ENCODE measurements at places on chromosomes 1 and 21.

DNA sequence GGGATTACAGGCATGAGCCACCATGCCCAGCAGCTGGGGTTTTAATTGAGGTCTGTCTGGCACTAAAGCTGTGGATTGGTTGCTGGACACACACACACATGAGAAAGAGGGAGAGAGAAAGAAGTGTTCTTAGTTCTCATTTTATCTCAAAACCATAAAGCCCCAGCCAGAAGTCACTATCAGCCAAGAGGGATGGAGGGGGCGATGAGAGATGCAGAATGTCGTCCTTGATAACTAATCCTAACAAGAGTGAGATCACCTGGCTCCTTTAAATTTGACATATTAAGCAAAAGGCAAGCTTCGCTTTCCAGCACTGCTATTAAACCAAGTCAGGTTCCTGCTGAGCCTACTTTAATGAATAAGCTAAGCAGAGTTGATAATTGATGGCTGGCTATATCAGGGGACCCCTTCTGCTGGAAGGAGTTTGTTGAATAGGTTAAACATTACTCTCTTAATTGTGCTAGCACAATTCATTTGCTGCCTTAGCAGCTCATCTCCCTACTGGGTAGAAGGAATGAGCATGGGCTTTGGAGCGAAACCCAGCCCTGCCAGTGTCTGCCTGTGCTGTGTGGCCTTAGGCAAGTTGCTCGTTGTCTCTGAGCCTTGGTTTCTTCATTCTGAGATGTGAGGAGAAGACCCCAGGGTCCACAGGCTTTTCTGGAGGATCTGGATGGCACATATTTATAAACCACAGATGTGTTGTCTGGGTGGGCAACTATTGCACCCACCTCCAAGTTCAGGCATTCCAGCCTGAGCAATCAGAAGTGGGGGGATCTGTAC lies 50.8 kb downstream of the ALPL start:
- DNase-seq = no peak

GRCh38 chr1:80441664-80442063 lies 1359.1 kb upstream of the ADGRL2 start:
- no peak for DNase-seq

GRCh38 chr1:66490816-66491215 lies 43.1 kb upstream of the SGIP1 start:
- DNase-seq = no peak

DNA sequence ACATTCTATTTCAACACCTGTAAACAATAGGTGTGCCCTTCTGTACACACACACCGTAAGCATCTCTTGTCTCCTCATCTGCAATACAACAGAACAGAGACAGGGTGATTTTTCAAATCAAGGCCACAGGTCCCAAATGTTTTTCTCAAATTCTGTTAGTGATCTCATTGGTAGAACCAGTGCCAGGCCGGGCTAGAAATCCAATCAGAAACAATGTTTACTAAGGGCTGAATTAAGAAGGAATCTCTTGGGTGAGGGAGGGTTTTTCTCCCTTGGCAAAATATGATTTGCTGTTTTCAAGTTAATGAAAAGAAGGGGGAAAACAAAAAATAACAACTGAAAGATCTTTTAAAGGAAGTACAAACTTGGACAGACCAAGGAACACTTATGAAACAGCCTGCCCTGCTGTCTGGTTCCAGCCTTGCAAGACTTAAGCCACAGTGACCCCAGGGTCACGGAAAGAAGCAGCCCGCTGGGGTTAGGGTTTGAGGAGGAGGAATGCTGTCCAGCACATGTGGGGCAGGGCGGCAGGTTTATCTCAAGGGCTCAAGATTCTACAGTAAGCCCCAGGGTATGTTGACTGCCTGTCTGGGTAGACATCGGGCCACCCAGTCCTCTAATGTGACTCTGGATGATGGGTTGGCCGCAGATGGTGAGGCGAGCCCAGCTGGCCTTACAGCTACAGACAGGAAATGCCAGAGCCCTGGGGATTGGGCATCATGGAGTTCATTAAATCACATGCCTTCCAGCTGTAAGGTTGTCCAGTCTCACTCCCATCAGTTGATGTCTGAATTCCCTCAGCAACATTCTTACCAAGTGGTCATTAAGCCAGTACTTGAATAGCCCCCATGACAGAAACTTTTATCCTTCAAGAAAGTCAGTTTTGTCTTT lies 73.3 kb upstream of the SLC44A3 start:
- no peak for DNase-seq

DNA sequence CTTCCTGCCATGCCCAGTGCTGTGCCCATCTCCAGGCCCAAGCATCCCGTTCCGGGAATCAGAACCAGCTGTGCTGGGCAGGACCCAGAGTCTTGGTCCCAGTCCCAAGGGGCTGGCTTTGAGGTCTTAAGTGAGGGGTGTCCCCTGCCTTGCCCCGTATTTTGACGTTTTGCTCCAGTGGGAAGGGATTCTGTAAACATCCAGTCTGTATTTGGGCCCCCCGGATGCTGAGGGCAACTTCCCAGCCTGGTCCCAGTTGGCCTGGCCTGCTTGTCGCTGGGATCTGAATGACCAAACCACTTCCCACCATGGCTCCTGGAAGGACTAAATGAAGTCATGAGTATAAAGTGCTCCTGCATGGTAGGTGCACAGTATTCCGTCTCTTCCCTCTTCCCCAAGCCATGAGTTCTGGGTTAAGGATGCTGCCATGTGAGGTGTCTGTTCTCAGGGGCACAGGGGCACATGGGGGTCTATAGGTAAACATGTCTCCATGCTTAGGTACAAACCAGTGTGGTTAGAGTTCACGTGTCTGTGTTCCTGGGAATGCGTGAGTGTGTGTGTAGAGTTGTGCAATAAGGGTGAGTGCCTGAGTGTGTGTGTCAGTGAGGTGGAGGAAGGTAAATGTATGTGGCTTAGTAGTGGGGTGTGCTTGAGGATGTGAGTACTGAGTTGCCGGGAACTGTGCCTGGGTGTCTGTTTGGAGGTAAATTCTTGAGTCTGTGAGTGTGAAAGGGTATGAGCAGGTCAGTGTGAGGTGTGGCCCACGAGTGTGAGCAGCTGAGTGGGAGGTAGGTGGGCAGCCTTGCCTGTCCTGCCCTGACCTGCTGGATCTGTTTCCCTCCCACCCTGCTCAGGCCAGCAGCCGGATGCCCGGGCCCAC lies 1.5 kb downstream of the B4GALT2 start:
- no peak for DNase-seq

- DNase-seq = no peak
These were observed 15.1 kb downstream of the KHDRBS1 start for GRCh38 chr1:32028746-32029145.

DNA sequence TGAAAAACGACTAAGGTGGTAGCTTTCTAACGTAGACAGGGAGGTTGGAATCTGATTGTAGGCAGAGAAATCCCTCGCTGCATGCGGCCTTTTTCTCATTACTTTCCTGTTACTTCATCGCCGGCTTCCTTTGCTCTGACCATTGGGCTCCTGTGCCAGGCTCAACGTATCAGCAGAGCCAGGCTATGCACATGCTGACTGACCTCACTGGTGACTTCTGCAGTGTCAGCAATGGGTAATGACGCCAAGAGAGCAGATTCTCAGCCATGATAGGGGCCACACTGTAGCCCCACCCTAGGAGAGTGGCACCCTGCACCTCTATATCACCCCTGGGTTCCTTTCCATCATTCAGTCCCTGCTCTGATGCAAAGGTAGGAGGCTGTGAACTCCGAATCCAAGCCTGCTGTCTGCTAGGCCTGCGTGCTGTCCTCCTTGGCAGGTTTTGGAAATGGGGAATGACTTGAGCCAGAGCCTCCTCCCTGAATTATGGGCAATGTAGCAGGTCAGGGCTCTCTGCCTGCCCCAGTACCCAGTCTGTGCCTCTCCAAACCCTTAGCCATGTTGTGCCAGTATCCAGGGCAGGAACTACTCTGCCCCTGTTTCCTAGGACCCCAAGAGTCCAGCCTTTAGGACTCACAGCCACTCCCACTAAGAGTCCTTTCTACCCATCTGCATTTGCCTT lies 11.4 kb downstream of the PPFIA4 start:
- DNase-seq = no peak

GRCh38 chr21:30233228-30234020 lies 17.5 kb upstream of the CLDN8 start:
- no peak for DNase-seq

DNA sequence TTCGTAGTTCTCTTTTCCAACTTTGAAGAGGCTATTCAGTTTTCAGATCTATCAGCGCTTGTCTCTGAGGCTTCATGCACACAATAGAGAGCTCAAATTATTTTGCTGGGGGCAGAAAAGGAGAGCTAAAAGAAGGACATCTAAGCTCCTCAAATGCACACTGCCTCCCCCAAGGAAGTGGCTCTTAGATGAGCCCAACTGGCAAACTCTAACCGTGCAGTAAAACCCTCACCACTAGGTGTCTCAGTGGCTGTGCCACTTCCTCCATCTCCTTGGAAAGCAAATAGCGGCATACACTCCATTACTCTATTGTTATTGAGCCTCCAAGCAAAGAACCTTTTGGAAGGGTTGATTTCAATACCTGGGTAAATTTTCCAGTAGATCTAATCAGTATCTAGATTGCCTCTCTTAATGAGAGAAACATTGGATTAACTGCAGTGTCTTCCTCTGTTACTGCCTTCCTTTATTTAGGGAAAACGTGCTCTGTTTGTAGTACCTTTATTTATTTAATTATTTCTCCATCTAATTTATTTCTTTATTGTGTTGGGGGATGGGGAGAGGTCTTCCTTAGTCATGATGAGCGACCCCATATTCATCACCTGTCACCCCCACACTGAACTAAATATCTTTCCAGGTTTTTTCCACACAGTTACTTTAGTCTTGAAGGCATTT lies 9.2 kb upstream of the SFPQ start:
- DNase-seq = peak; percentile 84

DNA sequence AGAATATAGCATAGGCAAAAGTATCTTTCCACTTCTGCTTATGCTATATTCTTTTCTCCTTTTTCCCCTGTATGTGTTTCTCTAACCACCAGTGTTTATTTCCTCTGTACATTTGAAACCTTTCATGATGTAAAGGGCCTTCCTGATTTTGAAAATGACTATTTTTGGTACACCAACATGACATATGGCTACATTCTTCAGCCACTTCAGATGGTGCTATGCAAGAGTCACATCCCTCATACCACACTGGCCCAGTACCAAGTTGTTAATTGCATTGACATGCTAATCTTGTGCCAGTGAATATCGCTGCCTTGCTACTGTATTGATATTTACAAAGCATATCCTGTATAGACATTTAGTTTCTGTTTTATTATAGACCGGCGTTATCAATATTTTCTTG lies 408.7 kb downstream of the NCAM2 start:
- DNase-seq = no peak

DNA sequence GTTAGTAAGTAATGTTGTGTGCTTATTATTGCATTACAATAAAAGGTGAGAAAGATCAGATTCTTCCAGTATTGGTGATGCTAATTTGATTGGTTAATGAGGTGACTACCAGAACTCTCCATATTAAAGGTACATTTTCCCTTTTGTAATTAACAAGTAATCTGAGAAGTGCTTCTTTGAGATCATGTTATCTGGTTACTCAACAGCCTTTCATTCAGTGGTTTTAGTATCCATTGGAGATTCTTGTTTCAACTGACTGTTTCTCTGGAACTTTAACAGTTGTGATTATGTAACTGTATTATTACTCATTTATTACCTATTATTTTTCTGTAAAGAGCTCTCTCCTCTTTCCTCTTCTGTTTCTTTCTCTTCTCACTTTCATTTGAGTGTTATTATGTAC lies 86.7 kb downstream of the PEX14 start:
- no peak for DNase-seq

- DNase-seq = no peak
These were observed 29.9 kb upstream of the DISP3 start for GRCh38 chr1:11449100-11449403.

DNA sequence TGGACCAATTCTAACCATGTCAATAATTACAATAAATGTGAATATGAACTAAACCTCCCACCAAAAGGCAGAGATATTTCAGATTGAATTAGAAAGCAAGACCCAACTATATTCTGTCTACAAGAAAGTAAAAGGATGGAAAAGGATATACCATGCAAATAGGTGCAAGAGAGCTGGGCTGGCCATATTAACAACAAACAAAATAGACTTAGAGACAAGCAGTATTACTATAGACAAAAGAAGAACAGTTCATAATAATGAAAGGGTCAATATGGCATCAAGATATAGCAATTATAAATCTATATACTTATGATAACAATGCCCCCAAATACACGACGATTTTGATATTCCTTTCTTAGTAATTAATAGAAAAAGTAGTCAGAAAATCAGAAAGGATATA lies 67.3 kb upstream of the IFFO2 start:
- no peak for DNase-seq

DNA sequence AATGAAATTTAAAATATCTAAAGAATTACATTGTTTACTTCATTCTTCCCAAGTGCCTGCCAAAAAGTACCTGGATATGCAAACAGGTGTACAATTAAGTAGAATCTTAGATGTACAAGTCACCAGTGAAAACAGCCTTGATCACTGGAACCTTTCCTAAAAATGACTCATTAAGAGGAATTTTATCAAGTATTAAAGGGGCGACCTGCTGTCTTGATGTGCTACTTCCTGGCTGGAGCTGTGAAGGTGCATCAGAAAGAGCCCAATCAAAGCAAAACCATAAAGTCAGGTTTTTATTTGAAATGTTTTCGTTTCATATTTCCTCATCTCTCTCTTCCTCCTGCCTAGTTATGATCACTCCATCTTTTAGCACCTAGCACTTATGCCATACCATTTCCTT lies 33.4 kb downstream of the IFI44 start:
- DNase-seq = no peak

DNA sequence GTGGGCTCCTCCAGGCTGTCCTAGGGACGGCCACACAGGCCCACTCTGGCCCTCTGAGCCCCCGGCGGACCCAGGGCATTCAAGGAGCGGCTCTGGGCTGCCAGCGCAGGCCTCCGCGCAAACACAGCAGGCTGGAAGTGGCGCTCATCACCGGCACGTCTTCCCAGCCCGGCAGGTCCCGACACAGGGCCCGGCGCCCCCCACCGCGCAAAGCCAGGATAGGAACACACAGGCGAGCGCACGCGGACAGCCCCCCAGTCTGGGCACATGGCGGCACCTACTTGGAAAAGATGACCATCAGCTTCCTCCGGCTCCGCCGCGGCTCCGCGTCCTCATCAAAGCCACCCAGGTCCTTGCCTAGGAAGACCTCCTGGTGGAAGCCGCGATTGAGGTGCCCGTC lies 3.6 kb downstream of the SDF4 start:
- no peak for DNase-seq

- DNase-seq = peak; percentile 41
These were observed 8.7 kb upstream of the TTF2 start for GRCh38 chr1:117051224-117052064.

GRCh38 chr1:177753655-177754054 lies 216.2 kb downstream of the SEC16B start:
- no peak for DNase-seq

DNA sequence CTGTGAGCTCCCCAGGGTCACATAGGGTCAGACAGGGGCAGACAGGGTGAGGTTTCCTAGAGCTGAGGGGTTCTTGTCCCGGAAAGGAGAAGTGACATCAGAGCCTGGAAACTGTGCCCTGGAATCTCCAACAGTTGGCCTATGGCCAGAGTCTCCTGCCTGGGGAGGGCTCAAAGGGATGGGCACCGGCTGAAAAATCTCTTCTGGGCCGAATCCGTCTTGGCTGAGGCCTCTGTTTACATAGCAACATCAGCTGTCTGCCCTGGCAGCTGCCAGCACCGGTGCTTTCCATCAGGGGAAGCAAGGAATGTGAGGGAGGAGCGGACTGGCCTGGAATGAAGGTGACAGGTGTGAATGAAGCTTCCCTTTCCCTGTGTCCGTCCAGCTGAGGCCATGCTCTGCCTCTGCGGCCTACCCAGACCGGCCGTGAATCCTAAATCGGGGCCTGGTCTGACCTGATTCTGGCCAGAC lies 30.7 kb downstream of the VASH2 start:
- DNase-seq = peak; percentile 7
